ENCODE measurements at places on chromosomes 11 and 22.

- DNase-seq, result peak; percentile 98
Measured at GRCh38 chr11:64317325-64317960, at the start of gene TRMT112. TRMT112 (minus strand) TSS chr11:64317559; CDS start chr11:64317526, 33 bp downstream.

- no peak for DNase-seq
Measured at GRCh38 chr11:3903207-3903896, 47.9 kb downstream of the STIM1 start.

DNA sequence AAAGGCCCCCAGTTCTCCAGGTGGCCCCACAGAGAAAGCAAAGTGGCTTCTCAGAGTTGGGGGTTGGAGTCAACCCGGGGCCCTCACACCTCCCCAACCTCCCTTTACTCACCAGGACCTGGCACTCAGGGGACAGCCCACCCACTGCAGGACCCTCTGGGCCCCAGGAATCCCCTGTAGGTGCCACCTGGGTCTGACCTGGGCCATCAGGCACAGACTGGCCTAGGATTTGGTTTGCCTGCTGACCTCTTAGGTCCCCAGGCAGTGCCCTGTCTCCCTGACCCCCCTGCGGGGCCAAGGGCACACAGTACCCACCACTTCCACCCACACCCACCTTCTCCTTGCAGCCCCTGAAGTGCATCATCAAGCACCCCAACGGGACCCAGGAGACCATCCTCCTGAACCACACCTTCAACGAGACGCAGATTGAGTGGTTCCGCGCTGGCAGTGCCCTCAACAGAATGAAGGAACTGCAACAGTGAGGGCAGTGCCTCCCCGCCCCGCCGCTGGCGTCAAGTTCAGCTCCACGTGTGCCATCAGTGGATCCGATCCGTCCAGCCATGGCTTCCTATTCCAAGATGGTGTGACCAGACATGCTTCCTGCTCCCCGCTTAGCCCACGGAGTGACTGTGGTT lies 16.0 kb downstream of the POLR3H start:
- no peak for DNase-seq

GRCh38 chr22:48581796-48582469 lies 1245.7 kb downstream of the BRD1 start:
- peak; percentile 10 for DNase-seq

DNA sequence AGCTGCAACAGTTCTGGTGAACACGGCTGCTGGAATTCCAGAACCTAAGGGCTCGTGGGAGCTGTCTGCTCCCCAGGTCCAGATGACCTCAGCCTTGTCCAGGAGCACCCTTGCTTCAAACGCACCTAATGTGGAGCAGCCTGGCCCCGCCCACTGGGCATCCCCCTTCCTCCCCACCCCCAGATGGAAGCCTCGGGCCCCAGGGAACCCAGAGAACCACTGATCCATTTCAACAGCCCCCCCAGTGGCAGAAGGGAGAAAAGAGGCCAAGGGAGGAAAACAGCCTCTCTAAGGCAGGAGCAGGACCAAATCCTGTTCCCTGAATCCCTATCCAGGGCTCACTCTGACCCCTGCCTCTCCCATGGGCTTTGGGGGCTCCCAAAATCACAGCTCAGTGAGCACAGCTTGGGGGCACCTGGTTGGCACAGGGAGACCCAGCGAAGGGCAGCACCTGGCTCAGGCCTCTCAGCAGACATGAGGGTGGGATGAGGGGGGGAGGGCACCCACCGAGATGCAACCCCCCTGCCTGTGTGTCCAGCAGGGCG lies 1.2 kb downstream of the CYTH4 start:
- no peak for DNase-seq

- DNase-seq, result no peak
Measured at GRCh38 chr11:121282886-121283502, 9.6 kb upstream of the SC5D start.

DNA sequence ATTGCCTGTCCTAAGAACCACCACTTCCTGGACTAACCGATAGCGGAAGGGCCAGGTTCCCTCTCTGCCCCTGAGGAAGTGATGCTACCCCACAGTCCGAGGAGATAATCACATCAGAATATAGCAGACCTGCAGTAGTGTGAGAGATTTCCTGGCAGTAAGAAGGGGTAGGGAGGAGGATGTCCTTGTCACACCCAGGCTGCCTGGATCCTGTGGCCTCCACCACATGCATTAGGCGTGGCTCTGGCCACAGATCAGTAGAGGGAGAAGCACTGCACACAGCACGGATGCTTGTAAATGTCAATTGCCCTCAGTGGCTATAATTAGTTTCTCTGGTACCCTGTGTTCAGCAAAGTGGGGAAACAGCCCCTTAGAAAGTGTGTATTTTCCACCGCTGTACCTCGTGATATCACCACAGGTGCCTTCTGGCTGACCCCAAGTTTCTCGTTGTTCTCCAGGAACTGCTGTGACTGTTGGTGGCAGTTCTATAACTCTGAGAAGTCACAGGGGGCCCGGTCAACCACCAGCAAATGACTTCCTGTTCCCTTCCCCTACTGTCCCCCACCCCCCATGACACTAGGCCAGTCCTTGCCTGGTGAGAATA lies 61.8 kb downstream of the UBASH3B start:
- DNase-seq, result no peak

- DNase-seq, result no peak
Measured at GRCh38 chr22:43838571-43839307, 23.6 kb downstream of the SULT4A1 start.

- DNase-seq, result no peak
Measured at GRCh38 chr11:58998480-58999290, 59.4 kb downstream of the GLYATL1 start.

GRCh38 chr11:40134820-40135570 lies 1324.5 kb downstream of the LRRC4C start:
- DNase-seq, result no peak

GRCh38 chr11:64686466-64687170 lies 36.4 kb downstream of the NRXN2 start:
- no peak for DNase-seq

- DNase-seq, result no peak
Measured at GRCh38 chr22:44548981-44549380, 50.9 kb upstream of the RTL6 start.

DNA sequence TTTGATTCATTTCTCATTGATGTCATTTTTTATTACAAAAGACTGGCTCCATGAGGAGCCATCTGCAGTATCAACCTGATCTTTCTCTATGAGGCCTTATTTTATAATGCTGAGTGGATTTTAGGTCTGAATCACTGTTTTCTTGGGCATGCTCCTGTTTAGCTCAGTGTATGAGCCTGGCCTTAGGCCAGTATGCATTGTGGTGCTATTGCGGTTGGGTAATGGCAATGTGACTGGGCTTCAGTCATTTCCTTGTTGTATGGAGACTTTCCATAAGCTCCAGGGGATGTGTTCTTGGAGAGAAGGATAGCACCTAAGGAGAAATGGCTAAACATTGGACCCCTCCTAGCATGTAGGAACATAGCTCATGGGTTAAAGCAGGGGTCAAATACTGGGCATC lies 293.2 kb downstream of the NELL1 start:
- DNase-seq, result no peak

DNA sequence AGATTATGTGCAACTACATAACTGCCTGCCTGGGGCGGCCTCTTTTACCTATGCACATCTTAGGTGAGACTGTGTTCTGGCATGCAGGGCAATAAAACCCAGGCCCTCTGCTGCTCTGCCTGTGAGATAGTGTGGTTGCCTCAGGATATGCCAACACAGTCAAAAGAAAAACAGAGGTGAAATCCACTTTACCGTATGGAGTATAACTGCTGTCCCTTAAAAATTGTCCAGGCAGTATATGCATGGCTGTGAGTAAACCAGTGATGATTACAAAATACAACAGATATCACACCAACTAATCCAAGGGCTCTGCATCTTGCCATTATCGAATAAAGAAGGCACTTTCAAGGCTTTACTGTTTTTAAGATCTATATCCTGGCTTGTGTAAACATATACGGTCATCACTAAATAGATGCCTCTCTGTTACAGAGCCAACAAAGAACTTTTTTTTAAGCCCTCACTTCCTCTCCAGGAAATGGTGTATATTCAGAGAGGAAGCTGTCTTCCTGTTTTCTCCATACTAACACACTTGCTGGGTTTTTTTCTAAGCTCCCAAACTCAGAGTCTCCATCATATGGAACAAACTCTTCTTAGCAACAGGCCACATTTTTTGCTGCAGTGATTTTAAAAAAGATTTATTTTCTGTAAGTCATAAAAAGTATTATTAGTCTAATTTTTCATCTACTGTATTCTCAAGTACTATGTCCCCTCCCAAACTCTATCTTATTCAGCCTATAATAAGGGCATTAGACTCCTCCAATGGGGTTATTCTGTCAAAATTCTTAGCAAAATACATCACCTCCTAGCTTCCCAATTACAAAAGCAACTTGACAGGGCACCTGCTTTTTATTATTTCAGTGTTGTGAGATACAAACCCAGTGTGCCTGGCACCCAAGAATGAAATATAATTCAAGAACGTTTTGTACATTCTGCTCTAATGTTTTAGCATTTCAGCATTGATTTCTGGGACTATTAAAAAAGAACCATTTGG lies 135.2 kb downstream of the MAML2 start:
- no peak for DNase-seq

- no peak for DNase-seq
Measured at GRCh38 chr11:100403816-100404215, 283.3 kb upstream of the ARHGAP42 start.

DNA sequence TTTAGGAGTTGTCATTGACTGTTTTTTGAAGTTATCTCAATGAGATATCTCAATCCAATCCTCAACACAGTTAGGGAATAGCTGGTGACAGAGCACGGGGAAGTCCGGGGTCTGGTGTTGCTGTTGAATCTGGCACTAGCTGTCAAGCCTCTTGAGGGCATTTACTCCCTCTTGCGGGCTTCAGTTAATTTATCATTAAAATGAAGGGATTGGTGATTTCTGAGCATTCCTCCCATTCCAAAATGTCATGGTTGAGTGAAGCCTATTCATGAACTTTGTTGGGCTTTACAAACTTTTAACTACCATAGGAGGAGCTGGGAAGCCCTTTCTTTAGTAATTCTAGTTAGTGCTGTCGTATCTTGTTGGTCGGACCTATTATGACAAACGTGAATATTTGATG lies 40.2 kb downstream of the UVRAG start:
- DNase-seq, result no peak

GRCh38 chr22:29870574-29870973 lies 12.4 kb upstream of the MTMR3 start:
- DNase-seq, result no peak

GRCh38 chr11:70029115-70029860 lies 48.8 kb upstream of the ANO1 start:
- DNase-seq, result peak; percentile 57

GRCh38 chr22:27420817-27421361 lies 380.7 kb downstream of the MN1 start:
- peak; percentile 0 for DNase-seq

DNA sequence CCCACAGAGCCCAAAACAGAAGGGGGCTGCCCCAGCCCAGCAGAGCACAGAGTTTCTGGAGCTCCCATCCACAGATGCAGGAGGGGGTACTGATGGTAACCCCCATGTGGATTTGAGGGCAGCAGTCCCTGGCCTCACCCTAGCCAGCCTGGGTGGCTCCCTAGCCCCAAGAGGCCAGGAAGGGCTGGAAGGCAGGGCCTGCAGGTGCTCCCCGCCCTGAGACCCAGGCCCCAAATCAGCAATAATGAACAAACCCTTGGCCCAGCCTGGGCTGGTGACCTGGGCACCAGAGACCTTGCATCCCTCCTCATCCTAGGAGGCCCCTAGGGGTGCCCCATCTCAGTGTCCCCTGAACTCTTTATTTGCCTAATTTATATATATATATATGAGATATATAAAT lies 61.6 kb downstream of the MORC2 start:
- no peak for DNase-seq

GRCh38 chr11:94882931-94883330 lies 90.4 kb downstream of the CWC15 start:
- DNase-seq, result no peak

GRCh38 chr11:17954395-17955252 lies 58.2 kb downstream of the SERGEF start:
- no peak for DNase-seq

DNA sequence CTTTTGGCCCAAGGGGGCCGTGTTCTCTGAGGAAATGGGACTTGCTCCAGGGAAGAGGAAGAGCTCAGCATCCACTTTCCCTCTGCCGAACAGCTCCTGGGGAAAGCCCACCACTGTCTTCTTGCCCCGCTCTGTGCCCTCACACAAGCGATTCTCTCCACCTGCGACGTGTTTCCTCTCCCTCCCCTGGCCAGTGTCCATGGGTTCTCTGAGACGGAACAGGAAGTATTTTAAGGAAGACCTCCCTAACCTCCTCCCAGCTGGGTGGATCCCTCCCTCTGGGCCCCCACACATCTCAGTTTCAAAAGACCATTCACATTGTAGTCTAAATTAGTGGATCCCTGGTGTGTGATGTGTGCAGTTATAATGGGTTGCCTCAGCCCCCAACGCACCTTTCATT lies 1.6 kb downstream of the TP53AIP1 start:
- no peak for DNase-seq

- no peak for DNase-seq
Measured at GRCh38 chr11:123608945-123609344, 45.5 kb downstream of the SCN3B start.

DNA sequence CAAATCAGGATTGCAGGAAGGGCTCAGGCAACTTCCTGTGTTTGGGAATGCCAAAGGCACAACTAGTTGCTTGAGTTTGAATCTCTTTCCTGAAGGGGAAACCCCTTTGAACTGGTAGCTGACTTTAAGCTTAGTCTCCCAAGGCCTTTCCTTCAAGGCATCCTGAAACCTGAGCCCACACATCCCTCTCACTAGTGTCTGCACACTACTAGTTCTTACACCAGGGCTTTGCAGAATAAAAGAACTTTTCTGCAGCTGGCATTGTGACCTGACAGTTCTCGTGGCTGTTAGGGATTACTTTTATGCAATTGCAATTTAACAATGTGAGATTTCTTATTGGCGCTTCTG lies 95.4 kb downstream of the EXT2 start:
- DNase-seq, result no peak

- DNase-seq, result no peak
Measured at GRCh38 chr11:43835104-43835503, 45.5 kb upstream of the ALKBH3 start.

DNA sequence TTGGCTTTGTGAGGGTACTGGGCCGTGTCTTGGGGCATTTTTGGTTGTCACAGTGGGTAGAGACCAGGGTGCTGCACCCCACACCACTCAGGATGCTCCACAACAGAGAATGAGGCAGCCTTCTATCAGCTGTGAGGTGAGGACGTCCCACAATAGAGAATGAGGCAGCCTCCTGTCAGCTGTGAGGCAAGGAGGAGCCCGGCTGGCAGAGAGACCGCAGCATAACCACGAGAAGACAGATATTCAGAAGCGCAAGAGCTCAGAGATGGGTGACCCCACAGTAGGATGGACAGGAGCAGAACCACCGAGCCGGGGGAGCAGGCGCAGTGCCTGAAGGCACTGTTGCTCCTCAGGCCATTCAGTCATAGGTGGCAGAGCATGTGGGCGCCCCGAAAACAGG lies 47.6 kb downstream of the AP2A2 start:
- no peak for DNase-seq

- no peak for DNase-seq
Measured at GRCh38 chr11:67060111-67060522, 3.5 kb downstream of the RHOD start.

GRCh38 chr11:64248578-64248977 lies 1.8 kb upstream of the PPP1R14B start:
- DNase-seq, result no peak
